ENCODE measurements at places on chromosomes 12 and 14.

DNA sequence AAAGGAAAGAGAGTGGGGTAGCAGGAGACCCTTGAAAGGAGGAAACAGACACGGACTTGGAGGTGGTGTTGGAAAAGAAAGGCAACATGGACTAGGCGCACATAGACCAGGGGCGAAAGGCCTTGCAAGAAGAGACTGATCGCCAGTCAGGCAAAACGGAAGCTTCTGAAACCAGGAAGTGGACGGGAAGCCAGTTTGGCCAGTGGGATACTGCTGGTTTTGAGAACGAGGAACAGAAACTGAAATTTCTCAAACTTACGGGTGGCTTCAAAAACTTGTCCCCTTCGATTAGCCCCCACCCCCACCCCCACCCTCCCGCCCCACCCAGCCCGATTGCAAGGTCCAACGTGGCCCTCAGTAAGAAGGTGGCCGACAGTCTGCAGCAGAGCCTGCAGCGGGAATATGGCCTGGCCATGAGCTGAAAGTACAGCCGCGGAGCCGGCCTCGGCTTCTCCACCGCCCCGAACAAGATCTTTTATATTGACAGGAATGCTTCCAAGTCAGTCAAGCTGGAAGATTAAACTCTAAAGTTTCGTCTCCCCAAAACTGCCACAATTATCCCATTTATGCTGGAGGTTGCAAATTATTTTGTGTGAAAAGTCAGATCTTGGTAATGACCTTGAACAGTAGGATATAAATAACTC is 364.7 kb downstream of the BCAT1 start:
- DNase-seq, result no peak

DNA sequence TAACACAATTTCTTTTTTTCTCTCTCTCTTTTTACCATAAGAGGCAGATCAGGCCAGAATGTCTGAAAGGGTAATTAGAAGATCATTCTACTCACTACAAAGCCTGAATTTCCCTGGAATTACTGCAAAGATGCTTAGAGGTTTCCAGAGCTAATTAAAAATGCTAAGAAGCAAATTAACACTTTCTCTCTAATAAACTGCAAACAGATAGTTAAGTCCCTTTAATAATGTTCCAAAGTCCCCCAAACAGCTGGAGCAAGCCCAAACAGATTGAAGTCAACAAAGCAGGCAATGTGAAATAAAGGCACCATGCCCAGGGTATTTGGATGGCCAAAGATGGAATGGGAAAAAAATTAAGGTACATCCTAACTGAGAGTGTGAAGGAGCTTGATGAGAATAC is 208.8 kb upstream of the LRFN5 start:
- no peak for DNase-seq

- DNase-seq, result no peak
Observed at GRCh38 chr12:69150796-69151127, 88.6 kb upstream of the CPSF6 start.

DNA sequence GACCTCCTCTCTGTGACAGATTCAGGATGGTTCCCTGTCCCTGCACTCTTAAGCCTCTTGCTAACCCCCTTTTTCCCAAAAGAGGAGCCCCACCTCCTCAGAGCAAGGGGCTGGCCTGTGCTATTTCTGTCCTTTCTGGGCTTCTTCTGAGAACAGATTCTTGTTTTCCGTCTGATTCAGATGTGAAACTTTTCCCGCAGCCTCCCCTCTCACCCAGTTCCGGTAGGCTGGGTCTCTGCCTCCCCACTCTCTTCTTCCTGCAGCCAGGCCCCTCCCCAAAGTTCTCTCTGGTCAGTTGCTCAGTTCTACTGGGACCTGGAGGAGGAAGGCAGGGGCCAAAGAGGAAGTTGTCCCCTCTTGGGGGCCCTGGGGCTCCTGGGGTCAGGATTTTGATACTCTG is 11.8 kb downstream of the PDE1B start:
- DNase-seq, result no peak
